HT1080 (cell line): ENCODE measurements at places on chromosomes 13 and 19. TPM values are rescaled to one million over a fixed set of nuclear protein-coding genes. Genes with fewer than 3 reads are reported as not detected.

ZNF708 gene
- 2.7 and 4.5 TPM in 2 replicates for total RNA-seq

TUBB4A gene
- 0.60 and 1.9 TPM in 2 replicates for total RNA-seq

DNA sequence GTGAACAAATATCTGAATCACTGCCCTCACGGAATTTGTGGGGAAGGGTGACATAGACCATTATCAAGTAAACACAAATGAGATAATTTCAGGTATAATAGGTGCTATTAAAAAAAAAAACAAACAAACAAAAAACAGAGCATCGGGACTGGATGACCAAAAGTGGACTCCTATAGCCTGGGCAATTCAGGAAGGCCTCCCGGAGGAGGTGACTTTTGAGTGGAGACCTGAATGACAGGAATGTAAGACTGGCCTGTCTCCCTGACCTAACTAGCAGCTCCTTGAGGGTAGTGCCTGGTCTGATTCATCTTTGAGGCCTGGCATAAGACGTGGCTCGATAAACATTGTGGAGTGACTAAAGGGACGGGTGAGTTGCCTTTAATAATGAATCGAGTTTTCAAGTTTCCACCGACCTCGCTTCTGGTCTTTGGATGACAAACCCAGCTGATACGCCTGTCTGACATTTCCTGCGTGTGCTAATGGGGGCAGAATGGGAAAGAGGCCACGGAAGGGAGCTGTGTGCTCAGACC is 6.8 kb downstream of the KLK10 start:
- no peak for DNase-seq

DNA sequence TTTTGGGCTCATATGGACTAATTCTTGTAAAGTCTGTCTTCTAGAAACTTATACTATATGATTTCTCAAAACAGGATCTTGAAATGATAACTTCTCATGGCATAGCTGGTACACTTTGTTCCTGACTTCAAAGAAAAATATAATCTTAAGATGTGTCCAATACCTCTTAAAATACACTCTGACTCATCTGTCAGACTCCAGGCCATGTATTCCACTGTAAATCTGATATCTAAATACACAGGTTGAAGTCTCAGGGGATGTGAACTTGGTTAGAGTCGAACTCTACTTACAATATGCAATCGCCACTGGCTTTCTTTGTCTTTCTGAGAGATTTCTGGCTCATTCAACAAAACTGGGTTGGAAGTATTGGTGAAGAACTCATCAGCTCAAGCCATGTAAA is 99.8 kb downstream of the LACC1 start:
- no peak for DNase-seq

GRCh38 chr13:102650444-102650843 is 44.4 kb downstream of the METTL21C start:
- no peak for DNase-seq

DNA sequence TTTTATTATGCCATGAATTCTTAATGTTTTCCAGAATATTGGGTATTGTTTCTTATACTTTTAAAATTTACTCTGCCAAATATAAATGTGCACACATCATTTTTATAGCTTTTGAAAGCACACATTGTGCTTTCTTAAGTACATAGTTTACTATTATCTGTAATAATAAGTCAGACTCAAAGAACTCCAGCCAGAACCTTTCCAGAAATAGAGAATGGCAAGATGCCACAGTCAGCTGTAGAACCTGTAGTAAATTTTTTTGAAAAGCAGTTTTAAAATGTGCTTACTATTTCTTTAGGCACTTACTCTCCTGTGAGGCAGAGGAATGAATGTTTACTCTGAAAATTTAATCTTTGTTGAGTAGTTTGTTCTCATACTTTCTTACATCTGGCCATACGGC is 1287.1 kb downstream of the PCDH9 start:
- no peak for DNase-seq

DNA sequence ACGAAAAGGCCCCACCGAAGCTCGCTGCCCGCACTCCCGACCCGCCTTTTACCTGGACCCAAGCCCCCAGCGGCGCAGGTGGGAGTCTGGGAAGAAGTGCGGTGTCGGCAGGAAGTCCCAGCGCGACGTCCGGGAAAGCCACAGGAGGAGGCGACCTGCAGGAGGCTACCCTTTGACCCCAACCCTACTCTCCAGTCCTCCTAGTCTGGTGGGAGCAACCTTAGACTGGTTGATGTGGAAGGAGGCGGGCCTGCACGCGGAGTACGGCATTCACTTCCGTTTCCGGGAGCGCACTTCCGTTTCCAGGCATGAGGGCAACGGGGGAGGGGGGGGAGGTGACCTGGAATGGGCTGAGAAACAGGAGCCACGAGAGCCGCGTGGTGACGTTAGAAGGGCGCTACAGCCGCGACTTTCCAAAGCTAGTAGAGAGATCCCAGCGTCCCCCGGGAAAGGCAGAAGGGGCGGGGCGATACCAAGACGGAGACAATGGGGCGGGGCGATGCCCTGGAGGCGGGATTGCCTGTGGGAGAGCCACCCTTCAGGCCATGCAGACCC is 28.5 kb downstream of the ZNF266 start:
- peak; percentile 90 for DNase-seq

DNA sequence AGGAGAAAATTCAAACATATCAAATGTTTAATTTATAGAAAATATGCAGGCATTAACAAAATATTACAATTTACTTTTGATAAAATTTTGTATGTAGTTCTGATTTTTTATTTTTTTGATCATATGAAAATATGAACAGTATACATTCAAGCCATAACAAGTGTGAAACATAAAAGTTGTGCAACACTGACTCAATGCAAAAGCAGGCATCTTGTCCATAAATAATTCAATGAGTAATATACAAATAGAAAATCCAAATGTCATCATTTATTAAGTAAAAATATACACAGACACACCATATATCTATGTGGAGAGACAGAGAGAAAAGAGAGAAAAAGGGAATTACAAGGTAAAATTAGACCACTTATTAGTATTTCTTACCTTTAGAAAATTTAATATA is 1183.9 kb downstream of the SLITRK1 start:
- no peak for DNase-seq
